ENCODE measurements at places on chromosomes 7 and 10.

DNA sequence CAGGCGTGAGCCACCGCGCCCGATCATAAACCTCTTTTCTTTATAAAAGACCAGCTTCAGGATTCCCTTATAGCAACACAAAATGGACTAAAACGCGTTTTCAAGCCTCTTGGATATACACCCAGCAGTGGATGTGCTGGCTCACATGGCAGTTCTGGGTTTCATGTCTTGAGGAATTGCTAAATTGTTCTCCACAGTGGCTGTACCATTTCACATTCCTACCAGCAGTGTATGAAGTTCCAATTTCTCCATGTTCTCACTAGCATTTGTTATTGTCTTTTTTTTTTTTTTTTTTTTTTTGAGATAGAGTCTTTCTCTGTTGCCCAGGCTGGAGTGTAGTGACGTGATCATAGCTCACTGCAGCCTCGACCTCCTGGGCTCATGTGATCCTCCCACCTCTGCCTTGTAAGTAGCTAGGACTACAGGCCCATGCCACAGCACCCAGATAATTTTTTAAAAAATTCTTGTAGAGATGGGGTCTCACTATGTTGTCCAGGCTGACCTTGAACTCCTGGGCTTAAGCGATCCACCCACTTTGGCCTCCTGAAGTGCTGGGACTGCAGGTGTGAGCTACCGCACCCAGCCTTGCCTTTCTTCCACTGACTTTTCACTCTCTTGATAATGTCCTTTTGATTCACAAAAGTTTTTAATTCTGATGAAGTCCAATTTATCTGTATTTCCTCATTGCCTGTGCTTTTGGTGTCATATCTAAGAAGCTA lies 17.4 kb downstream of the TECPR1 start:
- no peak for DNase-seq

GRCh38 chr10:17617031-17617911 lies at the start of gene HACD1:
Gene HACD1 (minus strand): TSS chr10:17617374. CDS start chr10:17617339, 35 bp downstream.
- peak; percentile 40 for DNase-seq

- no peak for DNase-seq
Observed at GRCh38 chr10:48655411-48656240, 29.0 kb upstream of the WDFY4 start.

DNA sequence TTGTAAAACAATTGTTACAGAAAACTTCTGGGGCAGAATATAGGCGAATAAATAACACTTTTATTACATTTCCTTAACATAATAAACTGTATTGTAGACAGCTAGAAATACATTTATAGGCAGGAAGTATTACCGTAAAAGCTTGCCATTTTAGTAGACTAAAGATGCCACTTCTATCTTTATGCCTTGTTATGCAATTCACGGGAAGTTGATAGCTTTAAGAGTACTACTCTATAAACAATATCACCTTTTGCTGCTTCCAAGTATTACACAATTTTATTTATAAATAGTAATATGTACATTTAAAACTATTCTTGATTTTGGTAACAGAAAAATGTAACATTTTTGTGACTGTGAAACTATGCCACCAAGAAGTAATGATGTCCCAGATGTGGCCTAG lies 37.9 kb downstream of the PALS2 start:
- DNase-seq, result no peak

- DNase-seq, result no peak
Observed at GRCh38 chr7:2231992-2232765, 566 bp downstream of the MAD1L1 start.
